ENCODE measurements at places on chromosomes 1 and 21.

DNA sequence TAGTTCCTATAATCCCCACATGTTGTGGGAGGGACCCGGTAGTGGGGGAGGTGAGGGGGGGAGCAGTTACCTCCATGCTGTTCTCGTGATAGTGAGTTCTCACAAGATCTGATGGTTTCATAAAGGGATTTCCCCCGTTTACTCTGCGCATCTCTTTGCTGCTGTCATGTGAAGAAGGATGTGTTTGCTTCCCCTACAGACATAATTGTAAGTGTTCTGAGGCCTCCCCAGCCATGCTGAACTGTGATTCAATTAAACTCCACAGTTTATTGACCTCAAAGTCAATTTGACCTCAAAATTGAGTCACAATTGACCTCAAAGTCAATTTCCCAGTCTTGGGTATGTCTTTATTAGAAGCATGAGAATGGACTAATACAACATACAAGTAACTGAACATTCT lies 19.7 kb downstream of the DPH5 start:
- DNase-seq = no peak
- no peak overlapping the region for H3K4me3 ChIP-seq
- H3K4me1 ChIP-seq = no peaks in the 10 kb centered on the region
- peaks cover 46% of the 10 kb centered on the region for H3K36me3 ChIP-seq

DNA sequence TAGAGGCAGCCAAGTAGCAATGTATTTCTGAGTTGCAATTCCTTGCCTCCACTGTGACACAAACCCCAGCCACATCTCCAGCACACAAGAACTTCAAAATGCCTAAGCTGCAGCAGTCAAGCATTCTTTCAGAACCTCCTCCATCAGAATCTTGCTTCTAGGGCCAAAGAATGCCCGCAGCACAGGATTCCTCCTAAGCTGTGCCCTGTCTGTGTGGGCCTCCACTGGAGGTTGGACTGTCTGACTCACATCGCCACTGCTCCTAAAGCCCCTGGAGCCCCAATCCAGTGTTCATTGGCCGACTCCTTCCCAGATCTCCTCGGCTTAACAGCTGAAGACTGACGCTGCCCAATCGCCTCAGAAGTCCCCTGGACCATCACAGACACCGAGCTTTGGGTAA lies 43.2 kb upstream of the SERTAD4 start:
- H3K27me3 ChIP-seq = no peaks in the 10 kb centered on the region
- H3K4me3 ChIP-seq = no peak overlapping the region
- H3K36me3 ChIP-seq = no peaks in the 10 kb centered on the region
- H3K4me1 ChIP-seq = peaks cover 3% of the 10 kb centered on the region
- no peak overlapping the region for H3K27ac ChIP-seq

- DNase-seq = no peak
- no peaks in the 10 kb centered on the region for H3K36me3 ChIP-seq
- H3K27me3 ChIP-seq = peaks cover 32% of the 10 kb centered on the region
- H3K4me3 ChIP-seq = no peak overlapping the region
- H3K4me1 ChIP-seq = no peaks in the 10 kb centered on the region
Observed at GRCh38 chr1:219813294-219813693, 115.1 kb downstream of the SLC30A10 start.

DNA sequence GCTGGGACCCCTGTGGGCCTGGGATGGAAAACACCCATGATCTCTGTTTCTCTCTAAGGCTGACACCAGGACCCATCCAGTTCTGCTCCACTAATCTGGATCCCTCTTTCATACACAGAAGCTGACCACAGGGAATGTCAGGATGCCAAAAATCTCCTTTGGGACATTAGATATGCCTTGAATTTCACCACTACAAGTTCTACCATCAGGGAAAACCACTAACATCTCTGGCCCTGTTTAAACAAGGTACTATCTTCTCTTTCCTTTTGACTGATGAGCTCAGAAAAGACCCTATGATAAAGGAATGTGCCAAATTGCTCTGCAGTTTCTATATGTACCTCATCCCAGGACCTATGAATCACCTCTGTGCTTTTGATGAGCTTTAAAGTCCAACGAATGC lies 10.2 kb upstream of the PLXNA2 start:
- no peaks in the 10 kb centered on the region for H3K36me3 ChIP-seq
- H3K4me1 ChIP-seq = no peaks in the 10 kb centered on the region
- no peak overlapping the region for H3K27ac ChIP-seq
- DNase-seq = no peak

GRCh38 chr1:29099286-29099685 lies 24.4 kb downstream of the TMEM200B start:
- no peak for DNase-seq
- H3K4me1 ChIP-seq = peaks cover 1% of the 10 kb centered on the region
- no peaks in the 10 kb centered on the region for H3K27me3 ChIP-seq
- H3K36me3 ChIP-seq = no peaks in the 10 kb centered on the region

DNA sequence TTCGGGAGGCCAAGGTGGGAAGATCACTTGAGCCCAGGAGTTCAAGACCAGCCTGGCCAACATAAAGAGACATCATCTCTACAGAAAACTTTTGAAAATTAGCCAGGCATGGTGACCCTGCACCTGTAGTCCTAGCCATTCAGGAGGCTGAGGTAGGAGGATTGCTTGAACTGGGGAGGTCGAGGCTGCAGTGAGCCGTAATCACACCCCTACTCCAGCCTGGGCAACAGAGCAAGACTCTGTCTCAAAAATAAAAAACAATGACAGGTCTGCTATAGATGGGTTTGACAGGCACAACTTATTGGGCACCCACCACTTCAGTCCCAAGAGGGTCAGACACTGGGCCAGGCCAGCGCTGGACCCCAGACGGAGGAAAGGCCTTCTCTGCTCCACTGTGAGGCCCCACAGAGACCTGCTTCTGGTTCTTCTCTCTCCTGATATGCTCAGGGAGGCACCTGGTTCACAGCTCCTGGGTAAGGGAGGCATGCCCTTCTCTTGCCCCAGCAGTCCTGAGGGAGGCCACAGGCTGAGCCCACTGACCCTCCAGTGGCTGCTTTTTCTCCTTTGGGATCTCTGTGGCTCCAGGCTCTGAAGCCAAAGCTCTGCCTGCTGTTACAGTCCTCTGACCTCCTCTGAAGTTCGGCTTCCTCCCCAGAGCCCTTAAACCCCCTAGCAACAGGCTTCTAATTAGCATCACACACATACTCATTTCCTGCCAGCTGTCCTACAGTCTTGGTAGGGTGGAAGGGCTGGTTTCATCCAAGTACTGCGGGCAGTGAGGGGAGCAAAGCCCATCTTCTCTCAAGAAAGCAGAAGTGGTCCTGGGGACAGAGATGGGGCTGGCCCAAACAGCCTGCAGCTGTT lies 14.4 kb downstream of the S100A16 start:
- peaks cover 26% of the 10 kb centered on the region for H3K36me3 ChIP-seq
- peak; percentile 82 for DNase-seq
- no peak overlapping the region for H3K4me3 ChIP-seq
- H3K27me3 ChIP-seq = no peaks in the 10 kb centered on the region
- peak overlapping the region; percentile 38 for H3K27ac ChIP-seq

- no peaks in the 10 kb centered on the region for H3K4me1 ChIP-seq
- no peaks in the 10 kb centered on the region for H3K36me3 ChIP-seq
- no peak overlapping the region for H3K27ac ChIP-seq
- peaks cover 6% of the 10 kb centered on the region for H3K27me3 ChIP-seq
- no peak for DNase-seq
Observed at GRCh38 chr1:209662879-209663327, 10.7 kb upstream of the LAMB3 start.

DNA sequence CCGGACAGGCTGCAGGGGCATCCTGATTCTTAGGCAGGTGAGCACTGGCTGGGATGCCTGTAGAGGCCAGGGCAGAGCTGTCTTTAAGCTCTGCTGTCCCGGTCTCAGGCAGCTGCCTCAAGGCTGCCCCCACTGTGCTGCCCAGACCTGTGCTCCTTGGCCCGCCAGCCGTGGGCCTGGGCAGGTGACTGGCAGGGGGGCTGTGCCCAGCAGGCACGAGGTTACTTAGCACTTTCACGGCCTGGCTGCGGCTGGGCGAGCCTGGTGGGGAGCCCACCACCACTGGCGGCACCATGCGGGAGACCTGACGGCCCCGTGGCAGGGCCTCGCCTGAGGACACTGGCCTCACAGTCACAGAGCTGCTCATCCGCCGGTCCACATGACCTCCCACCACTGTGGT lies 8.2 kb downstream of the CRYBG2 start:
- H3K27me3 ChIP-seq = peaks cover 29% of the 10 kb centered on the region
- DNase-seq = no peak
- no peaks in the 10 kb centered on the region for H3K36me3 ChIP-seq

DNA sequence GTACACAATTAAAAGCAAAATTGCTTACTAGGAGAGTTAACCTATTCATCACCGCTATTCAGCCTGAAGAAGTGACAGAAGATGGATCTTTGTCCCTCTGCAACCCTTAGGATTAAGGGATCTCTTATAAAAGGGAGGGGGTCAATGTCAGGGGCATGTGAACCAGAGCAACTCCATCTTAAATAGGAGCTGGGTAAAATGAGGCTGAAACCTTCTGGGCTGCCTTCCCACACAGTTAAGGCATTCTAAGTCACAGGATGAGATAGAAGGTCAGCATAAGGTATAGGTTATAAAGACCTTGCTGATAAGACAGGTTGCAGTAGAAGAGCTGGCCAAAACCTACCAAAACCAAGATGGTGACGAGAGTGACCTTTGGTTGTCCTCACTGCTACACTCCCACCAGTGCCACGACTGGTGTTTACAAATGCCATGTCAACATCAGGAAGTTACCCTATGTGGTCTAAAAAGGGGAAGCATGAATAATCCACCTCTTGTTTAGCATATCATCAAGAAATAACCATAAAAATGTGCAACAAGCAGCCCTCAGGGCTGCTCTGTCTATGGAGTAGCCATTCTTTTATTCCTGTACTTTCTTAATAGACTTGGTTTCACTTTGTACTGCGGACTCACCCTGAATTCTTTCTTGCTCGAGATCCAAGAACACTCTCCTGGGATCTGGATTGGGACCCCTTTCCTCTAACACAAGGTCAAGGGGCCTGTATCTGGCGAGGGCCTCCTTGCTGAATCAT lies 35.3 kb upstream of the NEK2 start:
- no peak overlapping the region for H3K27ac ChIP-seq
- H3K4me3 ChIP-seq = no peak overlapping the region
- no peaks in the 10 kb centered on the region for H3K4me1 ChIP-seq
- no peaks in the 10 kb centered on the region for H3K36me3 ChIP-seq
- H3K27me3 ChIP-seq = no peaks in the 10 kb centered on the region
- DNase-seq = no peak

- peak overlapping the region; percentile 27 for H3K4me3 ChIP-seq
- H3K4me1 ChIP-seq = peaks cover 40% of the 10 kb centered on the region
- no peaks in the 10 kb centered on the region for H3K36me3 ChIP-seq
- H3K27ac ChIP-seq = no peak overlapping the region
- no peak for DNase-seq
- H3K27me3 ChIP-seq = no peaks in the 10 kb centered on the region
Observed at GRCh38 chr21:43193088-43193650, 24.4 kb downstream of the CRYAA start.

DNA sequence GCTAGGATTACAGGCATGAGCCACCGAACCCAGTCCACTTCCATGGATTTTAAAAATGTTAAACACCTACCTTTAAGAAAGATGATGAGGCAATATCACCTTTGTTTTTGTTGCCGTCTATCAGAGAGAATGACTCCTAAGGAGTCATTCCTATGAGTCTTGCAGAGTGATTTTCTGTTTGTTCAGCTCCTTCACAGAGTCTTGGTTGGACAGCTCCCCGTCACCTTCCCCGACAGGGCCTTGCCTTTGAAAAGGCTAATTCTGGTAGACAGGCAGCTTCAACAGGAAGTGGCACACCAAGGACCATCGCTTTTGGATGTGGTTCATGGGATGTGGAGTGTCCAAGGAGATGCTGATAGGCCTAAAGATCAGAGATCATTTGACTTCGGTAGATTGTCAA lies 17.5 kb downstream of the ZBTB18 start:
- DNase-seq = no peak
- no peaks in the 10 kb centered on the region for H3K36me3 ChIP-seq
- H3K4me3 ChIP-seq = no peak overlapping the region

- no peak overlapping the region for H3K27ac ChIP-seq
- DNase-seq = no peak
- no peak overlapping the region for H3K4me3 ChIP-seq
- no peaks in the 10 kb centered on the region for H3K36me3 ChIP-seq
Observed at GRCh38 chr21:42179316-42179715, 39.6 kb upstream of the ABCG1 start.

GRCh38 chr1:11804666-11805421 lies 920 bp downstream of the MTHFR start:
- H3K27me3 ChIP-seq = no peaks in the 10 kb centered on the region
- peaks cover 19% of the 10 kb centered on the region for H3K36me3 ChIP-seq
- H3K4me1 ChIP-seq = peaks cover 38% of the 10 kb centered on the region

DNA sequence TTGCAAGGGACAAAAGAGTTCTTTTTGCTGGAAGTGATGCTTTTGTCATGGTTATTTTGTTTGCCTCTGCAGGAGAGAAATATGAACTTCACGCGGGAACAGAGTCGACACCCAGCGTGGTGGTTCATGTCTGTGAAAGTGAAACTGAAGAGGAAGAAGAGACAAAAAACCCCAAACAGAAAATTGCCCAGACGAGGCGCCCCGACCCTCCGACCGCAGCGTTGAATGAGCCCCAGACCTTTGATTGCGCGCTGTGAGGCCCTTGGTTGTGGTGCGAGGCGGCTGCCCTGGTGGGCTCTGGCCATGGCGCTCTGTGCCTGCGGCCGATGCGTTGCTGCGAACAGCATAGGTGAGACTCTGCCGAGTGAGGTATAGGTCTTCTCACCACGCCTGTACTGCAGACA lies 20.9 kb upstream of the NCMAP start:
- peaks cover 10% of the 10 kb centered on the region for H3K4me1 ChIP-seq
- DNase-seq = no peak
- peaks cover 3% of the 10 kb centered on the region for H3K36me3 ChIP-seq
- no peak overlapping the region for H3K4me3 ChIP-seq

GRCh38 chr1:66693856-66694255 lies 58.4 kb upstream of the DYNLT5 start:
- H3K27me3 ChIP-seq = no peaks in the 10 kb centered on the region
- H3K4me3 ChIP-seq = no peak overlapping the region
- H3K36me3 ChIP-seq = peaks cover 7% of the 10 kb centered on the region
- DNase-seq = no peak
- H3K27ac ChIP-seq = no peak overlapping the region
- H3K4me1 ChIP-seq = no peaks in the 10 kb centered on the region

GRCh38 chr21:34790341-34790740 lies 121.5 kb downstream of the CLIC6 start:
- DNase-seq = no peak
- no peaks in the 10 kb centered on the region for H3K27me3 ChIP-seq
- no peak overlapping the region for H3K4me3 ChIP-seq
- H3K4me1 ChIP-seq = peaks cover 2% of the 10 kb centered on the region

DNA sequence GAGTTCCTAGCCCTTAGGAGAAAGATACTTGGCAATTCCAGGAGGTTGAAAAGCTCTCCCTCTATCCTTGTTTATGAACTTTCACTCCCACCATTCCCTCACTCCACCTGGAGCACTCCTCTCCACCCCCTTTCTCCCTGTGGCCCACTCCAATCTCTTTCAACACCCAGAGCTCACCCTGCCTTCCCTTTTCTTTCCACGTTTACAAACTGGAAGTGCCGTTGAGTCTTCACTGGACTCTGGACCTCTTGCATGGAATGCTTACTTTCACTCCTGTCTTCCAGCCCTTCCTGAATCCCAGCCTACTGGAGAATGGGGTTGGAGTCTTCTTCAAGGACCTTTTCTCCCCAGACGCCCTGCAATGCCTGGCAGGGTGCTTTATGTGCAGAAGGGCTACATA lies 198.5 kb downstream of the RHOU start:
- no peak overlapping the region for H3K27ac ChIP-seq
- DNase-seq = no peak
- H3K4me1 ChIP-seq = peaks cover 2% of the 10 kb centered on the region

GRCh38 chr1:180165509-180166435 lies 11.1 kb downstream of the QSOX1 start:
- H3K27me3 ChIP-seq = no peaks in the 10 kb centered on the region
- no peak overlapping the region for H3K4me3 ChIP-seq
- H3K36me3 ChIP-seq = peaks cover 25% of the 10 kb centered on the region
- no peak overlapping the region for H3K27ac ChIP-seq
- peaks cover 17% of the 10 kb centered on the region for H3K4me1 ChIP-seq

Data from mesenchymal stem cell (in vitro differentiated cells and primary cell).